ENCODE measurements at places on chromosomes 7 and 10. TPM values are rescaled to one million over a fixed set of nuclear protein-coding genes. Genes with fewer than 3 reads are reported as not detected.

Gene DRGX
- polyA plus RNA-seq = not detected

Gene METTL27
- 17.9 TPM for polyA plus RNA-seq

Gene EFCAB10
- 1.2 TPM for polyA plus RNA-seq

Gene SFTPA1
- polyA plus RNA-seq = not detected

Gene DOCK4
- polyA plus RNA-seq = 29.9 TPM

Gene MEIG1
- 0.86 TPM for polyA plus RNA-seq

Gene CDC14C
- polyA plus RNA-seq = not detected

Gene FHIP2A
- polyA plus RNA-seq = 37.7 TPM

Gene CUBN
- polyA plus RNA-seq = 100 TPM

Gene PGAM2
- polyA plus RNA-seq = 2.2 TPM

Gene ACHE
- 4.8 TPM for polyA plus RNA-seq

Gene CD36
- polyA plus RNA-seq = 39.2 TPM

Gene SRRM3
- 1.5 TPM for polyA plus RNA-seq

Gene FXYD4
- polyA plus RNA-seq = 0.41 TPM

Gene CABCOCO1
- 3.1 TPM for polyA plus RNA-seq

Gene CYP17A1
- polyA plus RNA-seq = 2.5 TPM

Gene METTL2B
- polyA plus RNA-seq = 22.3 TPM

Gene GPC2
- polyA plus RNA-seq = 9.7 TPM

Gene LSM5
- 94.7 TPM for polyA plus RNA-seq

Gene ANKRD30A
- polyA plus RNA-seq = not detected

Gene MLXIPL
- 3.0 TPM for polyA plus RNA-seq

Gene FAM185A
- polyA plus RNA-seq = 13.2 TPM

Gene CLDN4
- polyA plus RNA-seq = 94.5 TPM

Gene CALML3
- polyA plus RNA-seq = 0.08 TPM

Gene GCK
- polyA plus RNA-seq = 3.7 TPM

Gene POLR2J2
- polyA plus RNA-seq = 4.4 TPM

Gene SLC26A4
- polyA plus RNA-seq = 3.7 TPM

Gene ABCC2
- polyA plus RNA-seq = 4.9 TPM

Measured in left renal cortex interstitium (tissue), 4 donors.